ENCODE measurements at places on chromosomes 7 and 10.

DNA sequence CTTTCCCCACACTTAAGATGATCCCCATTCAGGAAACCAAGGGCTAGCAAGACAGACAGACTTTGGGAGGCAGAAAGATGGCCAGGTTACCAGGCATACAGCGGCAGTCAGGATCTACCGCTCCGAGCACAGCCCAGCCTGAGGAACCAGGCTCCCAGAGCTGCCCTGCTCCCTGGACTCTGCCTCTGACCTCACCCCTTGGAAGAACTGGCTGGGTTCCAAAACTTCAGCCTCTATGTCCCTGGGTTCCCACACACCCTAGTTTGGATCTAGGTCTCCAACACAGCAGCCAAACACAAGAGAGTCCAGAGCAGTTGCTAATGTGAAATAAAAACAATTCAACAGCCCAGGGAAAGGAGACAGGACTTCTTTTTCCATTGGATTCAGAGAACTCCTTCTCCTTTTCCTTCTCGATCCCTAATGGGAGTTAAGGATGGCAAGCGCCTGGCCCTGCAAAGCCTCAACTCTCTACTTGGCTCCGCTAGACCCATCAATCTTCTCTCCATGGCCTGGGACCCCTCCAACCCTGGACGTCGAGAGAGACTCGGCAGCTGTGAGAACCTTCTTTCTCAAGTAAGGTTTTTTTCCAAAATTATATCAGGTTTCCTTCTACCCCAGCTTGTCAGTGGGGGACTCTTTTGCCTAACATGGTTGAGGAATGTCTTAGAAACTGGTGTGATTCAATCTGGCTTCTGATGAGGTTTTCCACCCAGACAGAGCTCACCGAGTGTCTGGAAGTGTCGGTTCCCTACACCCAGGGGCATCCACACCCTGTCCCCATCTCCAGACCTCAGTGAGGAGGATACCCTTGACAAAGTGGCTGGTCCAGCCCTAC, 219.6 kb downstream of the KCNMA1 start:
- no peak for DNase-seq

DNA sequence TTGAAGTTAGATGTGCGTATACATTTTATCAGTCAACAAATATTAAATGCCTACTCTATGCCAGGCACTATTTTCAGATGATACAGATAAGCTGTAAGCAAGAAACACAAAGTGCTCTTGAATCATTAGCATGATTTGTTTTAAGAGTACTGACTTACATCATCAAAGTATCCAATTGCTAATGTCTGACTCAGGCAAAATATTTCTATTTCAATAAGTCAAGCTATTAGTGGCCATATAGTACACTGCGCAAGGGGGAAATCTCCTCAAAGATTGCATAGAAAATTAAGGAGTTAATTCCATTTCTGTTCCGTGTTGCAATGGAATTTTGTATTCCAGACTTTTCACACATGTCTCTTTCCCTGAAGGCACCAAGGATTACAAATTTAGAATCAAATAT, 46.1 kb upstream of the DNAJC1 start:
- no peak for DNase-seq

DNA sequence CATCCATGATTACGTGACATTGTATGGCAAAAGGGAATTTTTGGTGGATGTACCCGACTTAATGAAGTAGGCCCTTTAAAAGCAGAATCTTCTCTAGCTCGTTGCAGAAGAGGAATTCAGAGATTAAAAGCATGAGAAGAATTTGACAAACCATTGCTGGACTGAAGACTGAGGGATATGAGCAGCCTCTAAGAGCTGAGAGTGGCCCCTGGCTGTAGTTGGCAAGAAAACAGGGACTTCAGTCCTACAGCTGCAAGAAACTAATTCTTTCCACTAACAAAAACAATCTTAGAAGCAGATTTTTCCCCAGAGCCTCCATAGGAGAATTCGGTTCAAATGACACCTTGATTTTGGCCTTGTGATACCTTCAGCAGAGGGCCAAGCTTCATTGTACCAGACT, 34.1 kb downstream of the MACC1 start:
- DNase-seq: no peak

DNA sequence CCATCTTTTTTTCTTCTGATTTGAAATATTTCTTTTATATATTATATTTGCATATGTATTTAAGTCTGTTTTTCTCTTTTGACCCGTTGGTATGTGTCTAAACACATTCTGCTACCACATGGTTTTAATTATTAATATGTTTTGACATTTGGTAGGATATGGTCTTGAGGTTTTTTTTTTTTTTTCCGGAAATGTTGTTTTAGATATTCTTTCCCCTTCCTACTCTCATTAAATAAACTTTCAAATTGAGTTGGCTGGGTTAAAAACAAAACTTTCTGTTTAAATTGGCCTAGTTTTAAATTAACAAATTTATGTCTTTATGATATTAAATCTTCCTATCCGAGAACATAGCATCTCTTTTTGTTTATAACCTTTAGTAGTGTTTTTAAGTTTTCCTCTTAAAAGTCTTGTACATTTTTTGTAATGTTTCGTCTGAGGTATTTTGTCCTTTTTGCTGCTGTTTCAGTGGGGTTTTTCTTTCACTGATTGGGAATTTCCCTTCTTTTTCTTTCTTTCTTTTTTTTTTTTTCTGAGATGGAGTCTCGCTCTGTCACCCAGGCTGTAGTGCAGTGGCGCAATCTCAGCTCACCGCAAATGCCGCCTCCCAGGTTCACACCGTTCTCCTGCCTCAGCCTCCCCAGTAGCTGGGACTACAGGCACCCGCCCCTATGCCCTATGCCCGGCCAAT, 25.4 kb downstream of the STAM start:
- DNase-seq: no peak

DNA sequence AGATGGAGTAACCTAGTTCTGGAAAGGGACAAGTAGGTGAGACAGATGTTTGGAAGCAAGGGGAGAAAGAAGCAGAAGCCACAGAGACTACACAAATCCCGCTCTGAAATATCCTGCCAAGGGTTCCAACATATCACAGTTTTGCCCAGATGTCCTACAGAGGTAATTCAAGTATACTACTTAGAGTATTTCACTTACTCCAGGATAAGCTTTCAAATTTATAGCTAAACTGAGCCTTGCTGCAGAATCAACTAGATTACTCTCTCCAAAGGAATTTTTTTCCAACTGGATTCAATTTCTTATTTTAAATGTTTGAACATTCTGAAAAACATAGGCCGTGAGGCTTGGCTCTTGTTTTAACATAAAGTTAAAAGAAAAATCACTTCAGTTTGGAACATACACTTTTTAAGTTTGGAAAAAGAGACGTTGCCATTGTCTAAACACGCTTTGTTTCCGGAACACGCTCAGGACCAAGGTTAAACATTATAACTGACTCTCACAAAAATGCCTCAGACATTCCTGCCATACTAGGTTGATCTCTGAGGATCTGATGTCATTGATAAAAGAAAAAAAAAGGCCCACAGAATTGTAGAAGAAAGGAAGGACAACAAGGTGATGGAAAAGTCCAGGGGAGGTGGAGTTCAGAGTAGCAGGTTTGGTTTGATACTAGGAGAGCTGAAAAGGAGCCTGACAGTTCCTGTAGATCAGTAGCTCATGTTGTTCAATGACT, 74.8 kb downstream of the FAM185A start:
- no peak for DNase-seq

DNA sequence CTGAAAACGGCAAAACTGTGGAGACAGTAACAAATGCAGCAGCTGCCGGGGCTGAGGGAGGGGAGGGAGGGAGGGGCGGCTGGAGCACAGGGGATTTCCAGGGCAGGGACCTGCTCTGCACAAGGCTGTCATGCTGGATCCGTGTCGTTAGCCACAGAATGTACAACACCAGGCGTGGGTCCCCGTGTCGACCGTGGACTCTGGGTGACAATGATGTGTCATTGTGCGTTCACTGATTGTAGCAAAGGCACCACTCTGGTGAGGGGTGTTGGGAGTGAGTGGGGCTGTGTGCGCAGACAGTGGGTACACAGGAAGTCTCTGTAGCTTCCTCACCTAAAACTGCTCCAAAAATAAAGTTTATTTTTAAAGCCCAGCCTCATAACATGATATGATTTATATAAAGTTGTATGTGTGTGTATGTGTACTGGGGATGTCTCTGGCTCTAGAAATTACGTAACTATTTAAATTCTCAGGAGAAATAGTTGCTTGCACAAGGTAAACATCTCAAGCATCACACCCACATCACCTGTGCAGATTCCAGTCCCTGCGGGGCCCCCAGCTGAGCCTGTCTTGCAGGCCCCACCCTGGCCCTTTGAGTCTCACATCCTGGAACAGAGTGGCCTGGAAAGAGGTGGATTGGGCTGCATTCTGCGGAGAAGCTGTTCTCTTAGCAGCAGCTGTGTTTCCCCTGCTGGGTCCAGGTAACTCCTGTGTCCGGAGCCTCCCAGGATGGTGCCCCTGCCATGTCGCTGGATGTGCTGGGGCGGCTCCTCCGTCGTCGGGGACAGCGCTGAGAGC, 135.7 kb downstream of the DYNC2I1 start:
- no peak for DNase-seq

DNA sequence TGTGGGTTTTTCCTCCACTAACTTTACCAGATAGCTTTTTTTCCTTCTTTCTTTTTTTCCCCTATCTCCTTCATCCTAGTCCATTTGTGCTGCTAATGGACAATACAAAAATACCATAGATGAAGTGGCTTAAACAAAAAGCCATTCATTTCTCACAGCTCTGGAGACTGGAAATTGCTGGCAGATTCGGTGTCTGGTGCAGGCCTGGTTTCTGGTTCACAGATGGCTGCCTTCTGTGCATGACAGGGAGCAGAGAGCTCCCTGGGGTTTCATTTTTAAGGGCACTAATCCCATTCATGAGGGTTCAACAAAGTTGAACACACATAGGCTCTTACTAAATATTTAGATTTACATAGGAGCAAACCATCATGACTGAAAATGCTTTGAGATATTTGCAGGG, 467.4 kb downstream of the TYW1 start:
- no peak for DNase-seq

DNA sequence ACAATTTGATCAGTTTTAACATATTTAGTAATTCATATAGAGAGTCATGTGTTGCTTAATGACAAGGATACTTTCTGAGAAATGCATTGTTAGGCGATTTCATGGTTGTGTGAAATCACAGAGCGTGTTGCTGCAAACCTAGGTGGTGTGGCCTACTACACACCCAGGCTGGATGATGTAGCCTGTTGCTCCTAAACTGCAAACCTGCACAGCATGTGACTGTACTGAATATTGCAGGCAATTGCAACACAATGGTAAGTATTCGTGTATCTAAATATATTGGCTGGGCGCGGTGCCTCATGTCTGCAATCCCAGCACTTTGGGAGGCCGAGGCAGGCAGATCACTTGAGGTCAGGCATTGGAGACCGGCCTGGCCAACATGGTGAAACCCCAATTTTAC, 73.7 kb upstream of the BAIAP2L1 start:
- DNase-seq: no peak

DNA sequence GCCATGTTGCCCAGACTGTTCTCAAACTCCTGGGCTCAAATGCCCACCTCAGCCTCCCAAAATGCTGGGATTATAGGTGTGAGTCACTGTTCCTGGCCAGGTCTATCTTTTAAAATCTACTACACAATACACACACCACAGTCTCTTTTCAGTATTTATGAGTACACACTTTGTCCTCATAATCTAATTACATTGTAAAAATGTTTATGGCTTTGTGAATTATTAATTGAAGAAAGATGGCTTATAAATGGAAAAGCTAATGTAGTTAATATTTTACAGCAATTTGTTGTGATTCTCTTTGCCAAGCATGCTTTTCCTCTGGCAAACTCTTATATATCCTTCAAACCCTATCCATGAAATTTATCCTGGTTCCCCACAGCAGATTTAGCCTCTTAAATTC, 22.0 kb downstream of the LAMB4 start:
- no peak for DNase-seq

GRCh38 chr10:97687785-97688781, 1.0 kb upstream of the AVPI1 start:
- no peak for DNase-seq

- no peak for DNase-seq
Observed at GRCh38 chr7:123974326-123974908, 49.4 kb downstream of the SPAM1 start.

- no peak for DNase-seq
Observed at GRCh38 chr7:42492920-42493319, 255.9 kb upstream of the GLI3 start.

- DNase-seq: no peak
Observed at GRCh38 chr10:124711145-124711544, 33.0 kb downstream of the FAM53B start.

DNA sequence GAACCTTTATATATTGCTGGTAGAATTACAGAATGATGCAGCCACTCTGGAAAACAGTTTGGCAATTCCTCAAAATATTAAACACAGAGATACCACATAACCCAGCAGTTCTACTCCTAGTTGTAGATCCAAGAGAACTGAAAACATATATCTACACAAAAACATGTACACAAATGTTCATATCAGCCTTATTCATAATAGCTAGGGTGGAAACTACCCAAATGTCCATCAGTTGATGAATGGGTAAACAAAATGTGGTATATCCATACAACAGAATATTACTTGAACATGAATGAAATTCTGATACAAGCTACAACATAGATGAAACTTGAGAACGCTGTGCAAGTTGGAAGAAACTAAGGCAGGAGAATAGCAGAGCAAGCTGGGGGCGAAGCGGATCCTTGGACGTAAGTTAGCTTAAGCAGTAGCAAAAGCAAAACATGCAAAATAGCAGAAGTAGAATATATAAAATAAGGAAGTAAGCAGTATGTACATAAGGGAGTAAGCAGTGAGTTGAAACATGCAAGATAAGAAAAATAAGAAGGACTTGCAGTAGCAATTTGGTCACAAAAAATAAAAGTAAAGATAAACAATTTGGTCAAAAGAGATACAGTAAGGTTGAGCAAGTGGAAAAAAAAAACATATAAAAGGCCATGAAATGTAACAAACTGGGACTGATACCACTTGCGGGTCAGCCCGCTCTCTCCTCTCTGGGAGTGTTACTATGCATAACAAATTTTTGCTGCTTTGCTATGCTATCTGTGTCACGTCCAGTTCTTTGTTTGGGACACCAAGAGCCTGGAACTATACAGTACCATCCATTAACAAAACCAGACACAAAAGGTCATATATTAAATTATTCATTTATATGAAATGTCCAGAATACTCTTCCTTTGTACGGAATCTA, 18.0 kb upstream of the HILPDA start:
- DNase-seq: no peak

GRCh38 chr10:128928231-128928836, 538.7 kb upstream of the MGMT start:
- no peak for DNase-seq

- no peak for DNase-seq
Observed at GRCh38 chr10:121303287-121303890, 294.9 kb downstream of the FGFR2 start.

DNA sequence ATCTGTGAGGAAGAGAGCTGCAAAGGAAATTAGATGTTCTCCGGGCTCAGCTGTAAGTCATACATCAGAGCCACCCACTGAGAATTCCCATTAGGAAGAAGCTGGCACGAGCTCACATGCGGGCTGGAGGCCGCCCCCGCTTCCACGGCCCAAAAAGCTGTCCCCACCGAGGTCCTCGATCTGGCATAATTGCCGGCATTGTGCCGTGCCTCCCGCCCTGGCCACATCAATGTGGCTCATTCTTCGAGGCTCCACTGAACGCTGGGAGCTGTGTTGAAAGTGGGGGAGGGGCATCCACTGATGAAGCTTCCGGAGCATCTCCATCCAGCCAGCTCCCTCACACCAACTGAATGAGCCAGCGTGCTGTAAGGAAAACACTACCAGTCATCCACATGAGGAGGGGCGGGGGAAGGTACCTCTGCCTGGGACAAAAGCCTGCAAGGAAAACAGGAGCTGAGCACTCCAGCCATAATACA, 173.1 kb downstream of the PTPRN2 start:
- no peak for DNase-seq

GRCh38 chr10:76244061-76244686, 812.8 kb downstream of the LRMDA start:
- no peak for DNase-seq

GRCh38 chr10:130109796-130110245, 809 bp downstream of the C10orf143 start:
- peak; percentile 41 for DNase-seq
